ENCODE measurements at places on chromosomes 11 and 22.
A peak's percentile ranks its signal among the peaks of the same experiment; 100 is the strongest.

- H3K4me1 ChIP-seq, result no peaks in the 10 kb centered on the region
- no peak overlapping the region for H3K4me3 ChIP-seq
- H3K36me3 ChIP-seq, result no peaks in the 10 kb centered on the region
- no peak overlapping the region for H3K27ac ChIP-seq
- H3K27me3 ChIP-seq, result no peaks in the 10 kb centered on the region
Observed at GRCh38 chr11:27414644-27415043, 51.6 kb upstream of the CCDC34 start.

DNA sequence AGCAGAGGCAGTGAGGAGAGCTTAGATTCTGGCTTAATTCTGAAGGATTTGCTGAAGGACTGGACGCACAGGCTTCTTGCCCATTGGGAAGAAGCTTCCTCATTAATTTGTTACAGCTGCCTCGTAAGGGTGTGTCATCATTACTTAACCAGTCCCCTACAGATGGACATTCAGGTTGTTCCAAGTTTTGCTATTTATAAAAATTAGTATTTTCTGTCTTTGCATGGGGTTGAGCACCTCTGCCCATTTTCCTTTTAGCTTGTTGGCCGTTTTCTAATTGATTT is 38.1 kb downstream of the CAPN1 start:
- no peak overlapping the region for H3K27ac ChIP-seq
- no peak for DNase-seq
- H3K4me3 ChIP-seq, result no peak overlapping the region
- peaks cover 4% of the 10 kb centered on the region for H3K36me3 ChIP-seq

DNA sequence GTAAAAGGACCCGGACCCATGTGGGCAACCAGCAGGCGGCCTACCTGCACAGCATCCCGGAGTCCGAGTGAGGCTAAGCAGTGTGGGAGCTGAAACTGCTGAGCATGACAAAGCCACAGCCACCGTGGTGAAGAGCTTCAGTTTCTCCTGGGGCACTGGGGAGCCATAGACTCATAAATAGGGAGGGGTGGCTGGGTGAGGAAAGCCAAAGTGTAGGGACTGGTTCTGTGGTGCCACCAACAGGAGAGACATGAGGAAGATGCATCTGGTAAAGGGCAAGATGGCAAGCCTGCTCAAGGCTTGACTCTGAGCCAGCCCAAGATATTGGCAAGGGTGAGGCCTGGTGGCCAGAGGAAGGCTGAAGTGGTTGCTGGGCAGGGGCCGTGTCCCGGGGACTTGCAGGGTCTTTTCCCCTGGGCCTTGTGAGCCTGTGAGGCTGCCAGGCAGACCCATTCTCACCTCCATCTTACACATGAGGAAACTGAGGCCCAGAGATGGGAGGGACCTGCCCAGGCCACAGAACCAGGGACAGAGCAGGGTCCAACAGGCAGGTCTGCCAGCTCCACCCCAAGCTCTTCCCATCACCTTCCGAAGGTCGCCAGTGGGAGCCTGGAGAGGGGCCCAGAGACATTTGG is 30.4 kb downstream of the CYTH4 start:
- H3K27ac ChIP-seq, result no peak overlapping the region
- H3K36me3 ChIP-seq, result peaks cover 51% of the 10 kb centered on the region
- H3K4me1 ChIP-seq, result peaks cover 6% of the 10 kb centered on the region
- no peak for DNase-seq
- no peaks in the 10 kb centered on the region for H3K27me3 ChIP-seq
- no peak overlapping the region for H3K4me3 ChIP-seq

DNA sequence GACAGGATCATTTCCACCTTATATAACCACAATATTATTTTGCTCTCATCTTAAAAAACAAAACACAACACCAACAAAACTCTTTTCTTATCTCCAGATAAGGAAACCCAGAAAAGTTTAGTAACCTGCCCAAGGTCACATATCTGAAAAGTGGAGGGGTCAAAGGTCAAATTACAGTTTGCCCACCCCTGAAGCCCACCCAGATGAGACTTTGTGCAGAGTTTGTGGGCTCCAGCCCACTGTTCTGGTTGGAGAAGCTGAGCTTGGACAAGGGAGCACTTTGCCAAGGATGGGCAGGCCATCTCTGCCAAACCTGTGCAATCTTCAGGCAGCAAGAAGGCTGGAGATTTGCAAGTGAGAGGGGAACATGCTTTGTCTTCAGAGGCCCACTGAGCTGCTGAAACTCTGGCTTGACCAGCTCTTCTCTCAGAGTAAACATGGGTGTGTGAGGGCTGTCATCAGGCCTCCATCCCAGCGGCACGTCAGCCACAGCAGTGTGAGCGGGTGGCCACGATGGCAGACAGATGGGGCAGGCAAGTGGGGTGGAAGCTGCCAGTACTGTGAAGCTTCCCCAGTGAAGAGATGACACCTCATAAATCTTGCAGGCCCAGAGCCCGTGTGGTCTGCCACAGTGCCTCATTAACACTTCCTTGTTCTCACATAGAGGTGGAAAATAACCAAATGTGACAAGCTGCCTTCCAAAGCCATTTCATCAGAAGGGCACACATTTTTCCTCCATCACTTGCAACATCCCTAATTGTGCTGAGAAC is 111.8 kb downstream of the CCDC81 start:
- no peaks in the 10 kb centered on the region for H3K4me1 ChIP-seq
- no peak overlapping the region for H3K27ac ChIP-seq
- DNase-seq, result peak; percentile 47
- H3K36me3 ChIP-seq, result no peaks in the 10 kb centered on the region
